Stimulated activated CD4-positive, alpha-beta T cell treated with anti-CD3 and anti-CD28 coated beads, Interleukin-2, amount 100 ng/mL, for 4 hours (primary cell): ENCODE measurements at places on chromosomes 12 and 14.

GRCh38 chr14:28767853-28768741 lies 1.5 kb downstream of the FOXG1 start:
- no peak for DNase-seq

- no peak for DNase-seq
These were observed 110.1 kb downstream of the SLC25A21 start for GRCh38 chr14:37062191-37062803.

DNA sequence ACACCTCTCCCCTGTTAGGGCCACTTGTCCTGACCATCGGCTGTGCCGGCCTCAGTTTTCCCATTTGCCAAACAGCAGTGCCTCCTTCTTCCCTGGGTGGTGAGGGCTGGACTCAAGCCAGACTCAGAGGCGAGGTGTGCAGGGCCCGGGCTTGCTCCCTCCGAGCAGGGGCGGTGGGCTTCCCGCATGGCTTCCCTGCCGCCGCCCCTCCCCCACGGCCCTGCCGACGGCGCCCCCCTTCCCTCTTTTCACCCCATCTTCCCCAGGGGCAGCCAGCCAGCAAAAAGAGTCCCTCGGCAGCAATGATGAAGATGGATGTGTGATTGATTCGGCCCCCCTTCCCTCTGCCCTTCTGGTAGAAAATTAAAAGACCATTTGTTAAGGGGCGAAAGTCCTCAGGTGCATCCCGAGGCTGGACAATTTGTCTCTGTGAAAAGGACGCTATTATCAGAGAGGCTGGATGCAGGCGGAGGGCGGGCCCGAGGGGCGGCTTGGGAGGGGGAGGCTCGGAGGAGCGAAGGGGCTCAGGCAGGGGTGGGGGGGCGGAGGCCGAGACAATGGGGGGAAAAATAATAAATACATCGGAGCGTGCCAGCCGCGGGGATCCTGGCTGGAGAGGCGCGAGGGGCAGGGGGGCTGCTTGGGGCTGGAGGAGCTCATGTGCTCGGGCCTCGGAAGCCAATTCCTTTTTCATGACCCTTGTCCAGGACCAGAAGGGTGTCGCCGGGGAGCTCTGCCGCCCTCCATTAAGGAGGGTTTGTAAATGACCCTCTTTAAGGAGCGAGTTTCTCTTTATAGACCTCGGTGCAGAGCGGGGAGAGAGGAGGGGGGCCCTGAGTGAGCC lies 48.0 kb upstream of the LHX5 start:
- DNase-seq: no peak

GRCh38 chr14:59148334-59148900 lies 40.0 kb upstream of the DAAM1 start:
- no peak for DNase-seq

GRCh38 chr12:9975614-9976013 lies 4.4 kb downstream of the CLEC12A start:
- DNase-seq: no peak

- no peak for DNase-seq
These were observed 593.8 kb downstream of the RPL10L start for GRCh38 chr14:46057799-46058198.

GRCh38 chr12:102755266-102755665 lies 161.8 kb downstream of the PAH start:
- DNase-seq: no peak

GRCh38 chr14:92651758-92652406 lies 96.5 kb downstream of the LGMN start:
- DNase-seq: no peak

DNA sequence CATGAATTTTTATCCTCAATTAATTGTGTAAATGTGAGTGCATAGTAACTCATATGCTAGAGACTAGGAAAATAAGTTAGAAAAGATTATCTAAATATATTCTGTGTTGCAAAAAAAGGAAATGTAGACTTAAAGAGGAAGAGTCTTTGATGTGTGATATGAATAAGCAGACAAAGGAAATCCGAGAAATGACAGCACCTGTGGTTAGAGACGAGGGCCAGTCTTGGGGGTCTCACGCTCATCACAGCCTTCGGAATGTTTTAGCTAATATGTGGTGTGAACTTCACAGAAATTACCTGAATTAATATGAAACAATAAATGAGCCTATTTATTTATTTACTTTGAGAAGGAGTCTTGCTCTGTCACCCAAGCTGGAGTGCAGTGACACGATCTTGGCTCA lies 11.6 kb downstream of the ATP6V0A2 start:
- no peak for DNase-seq

GRCh38 chr12:90064852-90065801 lies 356.5 kb upstream of the ATP2B1 start:
- DNase-seq: no peak
